ENCODE measurements at places on chromosomes 13 and 19. TPM values are rescaled to one million over a fixed set of nuclear protein-coding genes. Genes with fewer than 3 reads are reported as not detected.
A peak's percentile ranks its signal among the peaks of the same experiment; 100 is the strongest.

FGF9 gene
- not detected for polyA plus RNA-seq

LAIR1 gene
- polyA plus RNA-seq = not detected

POP4 gene
- polyA plus RNA-seq = 90.7 TPM

GRCh38 chr19:510606-511100 lies 3.4 kb downstream of the TPGS1 start:
- DNase-seq = peak; percentile 74

- no peak for DNase-seq
Observed at GRCh38 chr13:112729408-112729807, 39.6 kb downstream of the ATP11A start.

DNA sequence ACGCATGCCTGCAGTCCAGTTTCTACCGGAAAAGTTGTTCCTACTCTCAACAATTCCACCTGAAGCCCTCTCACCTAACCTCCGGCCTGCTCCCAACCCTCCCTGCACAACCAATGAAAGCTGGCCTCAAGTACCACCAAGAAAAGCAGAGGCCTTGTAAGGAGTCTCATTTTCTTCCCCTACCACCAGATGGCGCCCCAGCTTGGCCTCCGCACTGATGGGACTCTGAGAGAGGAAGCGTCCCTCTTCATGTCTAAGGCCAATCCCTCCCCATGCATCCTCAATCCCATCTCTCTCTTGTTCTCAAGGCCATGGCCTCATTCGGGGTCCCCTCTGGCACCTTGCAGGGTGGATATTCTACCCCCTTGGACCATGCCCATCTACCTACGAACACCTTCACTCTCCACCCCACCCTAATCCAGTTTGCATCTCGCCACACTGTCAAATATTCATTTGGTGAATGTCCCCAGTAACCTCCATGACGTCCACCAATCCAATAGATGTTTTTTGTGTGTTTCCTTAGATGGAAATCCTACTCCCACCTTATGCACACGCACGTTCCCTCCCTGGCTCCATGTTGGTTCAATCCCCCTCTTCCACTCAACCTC lies 412.8 kb downstream of the ZNF536 start:
- no peak for DNase-seq

MAP4K1 gene
- 0.12 TPM for polyA plus RNA-seq

EPN1 gene
- 144 TPM for polyA plus RNA-seq

CPT1C gene
- 5.9 TPM for polyA plus RNA-seq

ADGRE3 gene
- not detected for polyA plus RNA-seq

GRCh38 chr13:40101708-40102359 lies 446.4 kb downstream of the COG6 start:
- DNase-seq = no peak

GRCh38 chr13:80726868-80727267 lies 385.9 kb upstream of the SPRY2 start:
- DNase-seq = no peak

- DNase-seq = peak; percentile 53
Observed at GRCh38 chr13:80469853-80470381, 129.0 kb upstream of the SPRY2 start.

DNA sequence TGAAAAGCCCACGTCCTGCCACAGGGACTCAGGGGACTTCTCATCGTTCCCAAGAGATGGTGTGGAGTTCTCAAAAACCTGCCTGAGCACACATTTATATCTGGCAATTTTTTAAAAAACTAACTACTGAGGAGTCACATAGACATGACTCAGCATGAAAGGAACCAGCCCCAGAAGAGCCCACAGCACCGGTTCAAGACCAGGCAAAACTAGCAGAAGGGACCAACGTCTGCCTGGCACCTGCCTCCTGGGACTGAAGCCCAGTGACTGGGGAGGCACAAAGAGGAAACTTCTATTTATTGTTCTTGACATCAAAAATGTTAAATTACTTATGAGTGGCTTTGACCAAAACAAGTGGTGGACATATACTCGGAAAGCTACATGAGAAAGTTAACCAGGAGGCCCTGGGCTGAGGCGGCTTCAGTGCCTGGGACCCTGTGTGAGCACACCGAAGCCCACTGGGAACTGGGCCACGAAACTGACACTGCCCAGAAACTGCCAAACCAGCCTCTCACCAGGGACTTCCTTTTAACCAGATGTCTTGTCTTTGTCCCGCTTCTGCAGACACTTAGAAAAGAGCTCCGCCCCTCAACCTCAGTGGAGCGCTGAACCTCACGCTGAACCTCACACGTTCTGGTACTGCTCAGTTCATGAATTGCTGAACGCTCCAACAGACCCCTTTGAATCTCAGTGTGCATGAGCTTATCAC lies 25.7 kb downstream of the C13orf46 start:
- no peak for DNase-seq

ZNF616 gene
- polyA plus RNA-seq = 2.0 TPM

GRCh38 chr13:46374710-46375109 lies 12.3 kb downstream of the RUBCNL start:
- no peak for DNase-seq

GRCh38 chr13:110336681-110337080 lies 29.6 kb downstream of the COL4A2 start:
- no peak for DNase-seq
